ENCODE measurements at places on chromosomes 2 and 18.

- no peak for ATAC-seq
These were observed 36.6 kb upstream of the TCF7L1 start for GRCh38 chr2:85096616-85097015.

DNA sequence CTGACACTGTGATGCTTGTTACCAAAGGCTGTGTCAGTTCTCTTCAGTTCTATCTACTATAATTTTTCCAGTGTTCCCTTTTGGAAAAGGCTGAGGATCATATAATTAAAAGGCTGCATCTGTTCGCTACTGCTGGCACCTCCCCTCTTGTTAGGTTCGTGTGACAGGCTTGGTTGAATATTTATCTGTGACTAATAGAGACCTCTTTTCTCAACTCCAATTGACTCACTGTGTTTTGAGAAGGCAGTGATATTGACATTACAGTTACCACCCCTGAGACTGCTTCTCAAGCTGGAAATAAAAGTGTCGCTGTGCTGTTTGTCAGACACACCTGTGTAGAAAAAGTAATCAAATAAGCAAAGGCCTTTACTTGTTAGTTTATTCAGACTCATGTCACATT lies 205.5 kb upstream of the KCNH7 start:
- no peak for ATAC-seq

DNA sequence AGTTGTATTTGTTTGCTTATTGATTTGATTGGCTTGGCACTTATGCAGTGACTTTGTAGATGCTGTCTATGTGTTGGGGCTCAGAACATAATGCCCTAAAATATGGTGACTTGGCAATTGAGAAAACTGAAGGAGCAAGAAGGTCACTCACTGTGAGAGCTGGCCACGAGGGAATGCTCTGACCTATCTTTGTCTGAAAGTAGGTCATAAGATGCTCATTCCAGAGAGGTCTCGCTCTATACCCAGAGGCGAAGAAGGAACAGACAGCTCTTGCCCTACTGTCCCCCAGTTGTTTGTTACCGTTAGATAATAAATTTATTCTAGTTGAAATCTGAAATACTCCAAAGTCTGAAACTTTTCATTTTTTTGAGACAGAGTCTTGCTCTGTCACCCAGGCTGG lies 158.5 kb downstream of the TGIF1 start:
- no peak for ATAC-seq

GRCh38 chr2:19176172-19176852 lies 182.1 kb downstream of the OSR1 start:
- ATAC-seq: no peak

- no peak for ATAC-seq
These were observed 84.3 kb downstream of the KANSL1L start for GRCh38 chr2:210086930-210087329.
